ENCODE measurements at places on chromosomes 1 and 21.

DNA sequence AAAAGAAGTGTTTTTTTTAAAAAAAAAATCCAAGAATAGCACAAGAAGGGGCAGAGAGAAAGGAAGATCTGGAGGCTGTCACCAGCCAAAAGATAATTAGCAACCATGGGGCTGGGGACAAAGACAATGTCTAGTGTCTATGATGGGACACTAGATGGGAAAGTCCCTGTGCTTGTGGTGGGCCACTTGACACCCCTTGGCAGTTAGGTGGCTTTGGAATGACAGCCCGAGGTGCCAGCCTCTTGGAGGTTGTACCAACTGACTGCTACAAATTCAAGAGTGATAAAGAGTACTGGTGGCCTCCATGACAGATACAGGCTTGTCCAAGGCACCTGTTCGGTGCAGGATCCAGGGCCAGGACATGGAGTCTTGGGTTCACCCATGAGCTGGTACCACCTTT is 21.6 kb downstream of the ATP2B4 start:
- no peak for DNase-seq

DNA sequence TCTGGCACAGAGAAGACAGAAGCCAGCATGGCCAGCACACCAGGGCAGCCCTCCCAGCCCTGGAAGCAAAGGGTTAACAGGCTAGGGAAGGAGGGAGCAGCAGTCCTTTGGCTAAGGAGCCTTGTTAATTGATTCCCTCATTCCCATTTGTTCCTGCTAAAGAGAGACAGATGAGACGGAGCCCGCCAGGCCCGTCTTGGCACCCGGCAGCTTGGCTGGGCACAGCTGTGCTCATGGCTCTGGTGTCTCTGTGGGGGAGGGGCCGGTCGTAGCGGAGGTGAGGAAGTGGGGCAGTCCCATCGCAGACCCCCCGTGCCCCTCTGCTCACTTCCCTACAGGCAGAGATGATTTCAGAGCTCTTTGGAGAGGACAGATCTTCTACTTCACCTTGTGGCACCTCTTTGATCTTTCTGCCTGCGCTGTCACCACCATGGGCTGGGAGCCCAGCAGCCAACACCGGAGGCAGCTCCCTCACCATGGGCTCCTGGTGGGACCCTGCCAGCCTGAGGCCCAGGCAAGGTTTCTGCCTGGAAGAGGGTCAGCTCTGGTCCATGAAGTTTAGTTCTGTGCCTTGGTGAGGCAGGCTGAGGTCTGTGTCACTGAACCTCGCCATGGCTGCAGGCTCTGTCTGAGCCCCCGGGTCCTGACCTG is 38.0 kb downstream of the FOXO6 start:
- no peak for DNase-seq

- DNase-seq = no peak
Measured at GRCh38 chr1:91776068-91776794, 109.7 kb downstream of the TGFBR3 start.

GRCh38 chr1:193070942-193071341 is 11.5 kb downstream of the RO60 start:
- no peak for DNase-seq

GRCh38 chr1:7389201-7389905 is 381.7 kb upstream of the VAMP3 start:
- no peak for DNase-seq

DNA sequence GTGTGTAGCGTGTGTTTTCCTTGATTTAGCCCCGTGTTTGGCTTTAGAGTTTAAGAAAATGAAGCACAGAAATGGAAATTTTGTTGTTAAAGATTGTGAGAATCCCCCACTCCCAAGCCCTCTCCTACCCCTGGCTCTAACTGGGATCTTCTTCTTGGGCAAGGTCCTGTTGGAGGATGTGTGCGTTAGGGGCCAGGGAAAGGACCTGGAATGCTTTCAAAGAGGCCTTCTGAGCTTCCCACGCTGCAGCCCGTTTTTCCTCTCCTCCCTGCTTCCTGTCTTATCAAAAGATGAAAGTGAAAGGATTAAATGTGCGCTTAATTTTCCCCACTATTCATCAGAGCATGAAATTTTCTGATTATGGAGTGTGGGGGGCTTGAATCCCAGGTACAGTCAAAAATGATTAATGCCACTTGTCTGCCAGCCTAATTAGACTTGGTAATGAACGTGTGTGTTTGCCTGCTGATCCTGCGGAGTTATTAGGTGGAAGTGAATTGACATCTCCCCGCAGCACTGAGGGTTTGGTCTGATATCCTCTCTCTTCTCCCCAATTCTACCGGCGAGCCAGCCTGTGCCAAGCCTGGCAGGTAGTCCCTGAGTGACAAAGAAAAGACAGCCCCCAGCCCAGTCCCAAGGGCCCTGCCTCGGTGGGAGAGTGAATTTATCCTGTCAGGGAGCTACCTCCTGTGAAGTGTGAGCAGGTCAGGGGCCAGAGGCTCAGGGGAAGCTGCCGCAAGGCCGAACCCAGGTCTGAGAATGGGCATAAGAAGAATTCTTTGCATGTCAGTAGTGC is 4.9 kb downstream of the RASSF5 start:
- DNase-seq = no peak

- no peak for DNase-seq
Measured at GRCh38 chr1:87474098-87474497, 145.4 kb downstream of the LMO4 start.

DNA sequence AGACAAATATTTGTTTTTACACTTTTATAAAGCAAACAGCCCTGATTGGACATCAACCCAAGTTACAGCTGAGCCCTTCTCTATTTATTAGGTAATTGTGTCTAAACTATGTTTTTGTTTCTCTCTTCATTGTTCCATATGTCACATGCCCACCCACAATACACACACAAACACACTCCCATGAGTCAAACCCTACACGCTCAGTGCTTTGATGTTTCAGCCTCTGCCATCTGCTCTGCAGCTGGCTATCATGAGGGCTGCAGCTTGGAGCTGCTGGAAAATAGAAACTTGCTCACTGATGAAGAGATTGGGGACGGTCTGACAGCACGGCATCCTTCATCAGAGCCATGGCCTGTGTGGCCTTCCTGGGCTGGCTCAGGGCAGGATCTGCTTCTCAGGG is 41.7 kb downstream of the PSMG1 start:
- no peak for DNase-seq

GRCh38 chr1:228000416-228000815 is 6.4 kb upstream of the WNT3A start:
- DNase-seq = no peak
